NCI-H526 (cell line): ENCODE measurements at places on chromosomes 5 and 9.
A peak's percentile ranks its signal among the peaks of the same experiment; 100 is the strongest.

- DNase-seq: peak; percentile 18
These were observed 11.1 kb downstream of the CNTFR start for GRCh38 chr9:34578241-34579103.

- DNase-seq: no peak
These were observed 178.4 kb downstream of the KIAA0825 start for GRCh38 chr5:94440015-94440414.

- no peak for DNase-seq
These were observed 237.6 kb upstream of the RGMB start for GRCh38 chr5:98535901-98536300.

DNA sequence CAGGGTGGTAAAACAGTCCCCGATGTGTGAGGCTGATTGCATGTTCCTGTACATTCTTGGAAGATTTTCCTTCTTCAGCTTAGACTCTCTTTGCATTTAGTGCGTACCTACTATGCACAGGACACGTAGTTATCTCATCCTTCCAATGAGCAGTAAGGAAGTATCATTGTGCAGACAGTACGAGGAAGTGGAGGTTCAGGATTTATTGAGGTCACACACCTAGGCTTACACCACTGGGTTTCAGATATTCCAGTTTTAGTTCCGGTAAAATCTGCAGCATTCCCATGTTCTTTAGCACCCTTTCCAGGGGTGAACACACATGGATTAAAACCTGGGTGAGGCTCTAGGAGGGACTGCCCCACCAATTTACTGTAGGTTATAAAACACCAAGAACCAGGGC, 238.7 kb downstream of the ZSWIM6 start:
- DNase-seq: no peak

DNA sequence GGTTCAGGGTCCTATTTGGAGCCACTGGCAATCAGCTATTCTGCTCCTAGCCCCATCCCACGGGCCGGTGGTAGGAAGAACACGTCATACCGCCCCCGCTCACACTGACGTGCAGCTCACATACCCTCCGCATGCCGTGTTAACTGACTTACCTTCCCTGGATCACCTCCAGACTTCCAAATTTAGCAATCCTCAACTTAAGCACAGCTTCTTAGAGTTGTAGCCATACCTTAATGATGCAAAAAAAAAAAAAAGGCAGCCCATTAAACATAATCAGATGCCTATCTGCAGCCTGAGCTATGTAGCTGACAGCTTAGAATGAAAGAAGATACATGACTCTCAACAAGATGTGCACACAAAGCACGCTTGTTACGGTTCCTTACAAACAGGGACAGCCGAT, 93.0 kb downstream of the IRX2 start:
- no peak for DNase-seq

- no peak for DNase-seq
These were observed 127.6 kb upstream of the RPS23 start for GRCh38 chr5:82405618-82406204.

- DNase-seq: no peak
These were observed 69.3 kb downstream of the CRB2 start for GRCh38 chr9:123425261-123425821.

- DNase-seq: no peak
These were observed 13.1 kb downstream of the FAXDC2 start for GRCh38 chr5:154837009-154837901.

DNA sequence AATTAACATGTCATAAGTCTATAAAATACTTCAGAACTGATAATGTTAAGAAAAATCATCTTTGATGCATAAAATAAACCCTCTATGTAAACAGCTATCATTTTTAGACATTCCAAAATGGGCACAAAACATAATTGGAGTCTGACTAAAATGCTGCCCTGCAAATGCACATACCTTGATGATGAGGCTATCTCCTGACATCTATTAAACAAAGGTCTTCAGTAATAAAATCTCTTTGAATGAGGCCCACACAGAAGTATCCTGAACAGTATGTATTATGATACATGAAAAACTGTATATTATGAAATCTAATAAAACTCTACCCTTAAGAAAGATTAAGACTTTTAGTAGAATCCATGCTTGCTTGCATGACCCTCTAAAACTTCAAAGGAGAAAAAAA, 66.1 kb downstream of the FBXL17 start:
- DNase-seq: no peak

DNA sequence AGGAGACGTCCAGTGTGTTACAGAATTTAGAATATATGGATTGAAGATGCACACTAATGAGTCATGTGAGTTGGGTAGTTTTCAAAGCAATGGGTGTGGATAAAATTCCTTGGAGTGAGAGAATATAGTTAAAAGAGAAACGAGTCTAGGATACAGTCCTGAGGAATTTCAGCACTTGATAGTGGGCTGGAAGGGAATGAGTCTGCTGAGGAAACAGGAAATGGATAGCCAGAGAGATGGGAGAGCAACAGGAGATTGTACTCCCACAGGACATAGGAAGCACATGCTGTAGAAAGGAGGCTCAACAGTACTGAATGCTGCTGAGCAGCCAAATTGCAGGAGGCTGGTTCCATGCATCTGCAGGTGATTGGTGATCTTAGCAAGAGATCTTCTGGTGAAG, 68.1 kb downstream of the FBN2 start:
- DNase-seq: no peak

DNA sequence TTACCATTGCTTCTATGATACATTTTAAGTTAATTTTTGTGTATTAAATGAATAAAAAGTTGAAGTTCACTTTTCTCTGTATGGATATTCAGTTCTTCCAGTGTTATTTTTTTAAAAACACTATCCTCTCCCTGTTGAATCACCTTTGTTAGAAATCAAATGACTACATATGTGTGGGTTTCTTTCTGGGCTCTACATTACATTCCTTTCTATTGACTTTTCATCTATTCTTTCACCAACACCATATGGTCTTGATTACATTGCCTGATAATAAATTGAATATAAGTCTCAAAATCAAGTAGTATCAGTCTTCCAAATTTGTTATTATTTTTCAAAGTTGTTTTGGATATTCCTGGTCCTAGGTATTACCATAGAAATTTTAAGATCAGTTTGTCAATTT, 7.3 kb upstream of the RASEF start:
- DNase-seq: no peak

DNA sequence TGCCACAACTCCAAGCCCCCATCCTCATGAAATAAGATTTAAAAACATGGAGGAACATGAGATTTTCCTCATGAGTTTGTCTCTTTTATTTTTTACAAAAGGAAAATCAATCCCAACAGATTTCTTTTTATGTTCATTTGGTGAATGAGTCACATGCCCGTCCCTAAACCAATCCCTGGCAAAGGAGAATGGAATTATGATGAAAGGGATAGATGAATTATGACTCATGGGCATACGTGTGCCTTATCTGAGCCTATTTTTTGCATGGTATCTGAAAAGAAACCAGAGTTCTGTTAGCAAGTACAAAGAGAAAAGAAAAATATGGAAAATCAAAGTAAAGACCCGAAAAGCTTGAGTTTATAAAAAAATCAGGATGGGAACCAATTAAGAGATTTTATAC, 267.5 kb upstream of the TMEM161B start:
- no peak for DNase-seq

DNA sequence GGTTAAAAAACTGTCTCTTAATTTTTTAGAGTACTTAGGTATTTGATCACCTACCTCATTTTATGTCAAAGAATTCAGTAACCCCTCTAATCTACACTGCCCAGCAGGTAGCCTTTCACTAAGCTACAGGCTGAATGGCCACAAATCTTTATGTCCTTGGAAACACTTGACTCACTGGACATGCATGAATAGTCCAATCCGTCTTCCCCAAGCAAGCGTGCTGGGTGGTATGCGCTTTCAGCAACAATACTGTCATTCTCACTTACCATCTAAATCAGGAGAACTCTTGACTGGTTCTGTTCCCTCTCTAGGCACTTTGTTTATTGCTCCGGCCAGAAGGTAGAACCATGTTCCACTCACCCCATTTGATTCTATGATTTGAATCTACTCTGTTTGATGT, 73.1 kb downstream of the TRPM3 start:
- DNase-seq: no peak

DNA sequence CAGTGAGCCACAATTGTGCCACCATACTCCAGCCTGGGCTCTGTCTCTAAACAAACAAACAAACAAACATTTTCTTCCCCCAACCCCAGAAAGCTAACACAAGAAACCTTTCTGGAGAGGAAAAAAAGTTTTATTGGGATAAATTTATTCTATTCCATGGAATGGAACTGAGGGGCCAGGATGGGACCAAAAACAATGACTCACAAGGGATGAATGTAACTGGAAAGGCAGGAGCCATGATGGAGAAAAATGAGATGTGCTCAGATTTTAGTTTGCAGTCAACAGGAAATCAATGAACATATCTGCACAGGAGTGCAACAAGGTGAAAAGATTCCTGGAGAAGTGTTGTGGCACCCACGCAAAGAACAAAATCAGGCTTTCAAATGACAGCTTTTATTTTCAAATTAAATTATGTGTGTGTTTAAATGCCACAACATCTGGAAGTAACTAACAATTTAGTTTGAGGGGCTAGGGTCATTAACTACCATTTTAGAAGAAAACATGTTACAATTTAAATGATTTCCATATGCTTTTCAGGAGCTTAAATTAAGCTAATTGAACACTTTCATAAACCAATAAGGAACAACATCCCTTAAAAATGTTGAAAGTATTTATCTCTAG, 208.6 kb downstream of the TSSK1B start:
- DNase-seq: no peak

- no peak for DNase-seq
These were observed 139.4 kb upstream of the OSMR start for GRCh38 chr5:38706376-38706775.

- DNase-seq: no peak
These were observed 17.0 kb downstream of the MARCHF3 start for GRCh38 chr5:127013407-127013806.

GRCh38 chr5:140011297-140011802, 31.7 kb downstream of the NRG2 start:
- DNase-seq: no peak

GRCh38 chr5:2869471-2869870, 118.0 kb upstream of the IRX2 start:
- no peak for DNase-seq

DNA sequence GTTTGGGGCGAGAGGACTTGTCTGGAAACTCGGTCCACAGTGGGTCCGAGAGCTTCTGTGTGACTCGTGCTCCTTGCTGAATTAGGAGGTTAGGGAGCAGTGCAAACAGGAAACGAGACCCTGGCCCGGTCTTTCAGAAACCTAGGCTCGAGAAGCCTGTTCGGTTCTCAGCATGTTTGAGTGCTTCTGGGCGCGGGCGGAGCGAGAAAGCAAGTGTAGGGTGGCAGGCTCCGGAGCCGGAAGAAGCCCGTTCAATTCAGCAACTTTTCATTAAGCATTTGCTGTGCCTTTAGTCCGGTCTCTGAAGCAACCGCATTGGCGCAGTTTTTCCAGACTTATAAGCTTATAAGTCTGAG, 547 bp downstream of the CLTA start:
- peak; percentile 20 for DNase-seq

- DNase-seq: no peak
These were observed 561.4 kb downstream of the CAAP1 start for GRCh38 chr9:26331223-26331622.

DNA sequence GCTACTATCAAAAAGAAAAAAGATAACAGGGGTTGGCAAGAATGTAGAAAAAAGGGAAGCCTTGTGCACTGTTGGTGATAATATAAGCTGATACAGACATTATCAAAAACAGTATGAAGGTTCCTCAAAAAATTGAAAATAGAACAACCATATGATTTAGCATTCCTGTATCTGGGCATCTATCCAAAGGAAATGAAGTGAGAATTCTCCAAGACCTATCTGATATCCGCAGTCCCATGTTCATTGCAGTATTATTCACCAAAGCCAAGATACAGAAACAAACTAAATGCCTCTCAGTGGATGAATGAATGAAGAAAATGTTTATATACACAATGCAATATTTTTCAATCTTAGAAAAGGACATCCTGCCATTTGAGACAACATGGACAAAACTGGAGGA, 1943.3 kb downstream of the MAT2B start:
- DNase-seq: no peak

GRCh38 chr5:41519801-41520200, 9.4 kb upstream of the PLCXD3 start:
- DNase-seq: peak; percentile 21

GRCh38 chr5:102922799-102923477, 167.8 kb downstream of the PAM start:
- no peak for DNase-seq

GRCh38 chr9:113658545-113658895, 195.0 kb downstream of the RGS3 start:
- DNase-seq: no peak

- DNase-seq: peak; percentile 69
These were observed 683.3 kb downstream of the MAT2B start for GRCh38 chr5:164188733-164189148.

- DNase-seq: no peak
These were observed 1864.7 kb upstream of the ACO1 start for GRCh38 chr9:30519756-30520155.

DNA sequence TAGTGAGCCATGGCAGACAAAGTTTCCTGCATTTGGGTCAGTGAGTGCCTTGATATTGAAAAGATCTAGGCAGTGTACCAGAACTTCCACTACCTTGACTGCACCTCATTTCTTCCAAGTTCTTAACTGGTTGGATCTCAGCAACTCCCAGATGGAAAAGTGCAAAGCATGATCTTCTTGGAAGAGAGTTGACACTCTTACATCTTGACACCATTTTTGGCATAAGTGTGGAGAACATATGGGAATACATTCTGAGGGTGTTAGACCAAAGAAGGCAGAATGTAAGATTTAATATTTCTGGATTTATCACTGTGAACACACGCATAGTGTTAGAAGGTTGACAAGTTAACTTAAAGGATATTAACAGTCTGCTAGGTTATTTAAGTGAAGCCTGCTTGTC, 555.1 kb upstream of the CTNND2 start:
- no peak for DNase-seq

DNA sequence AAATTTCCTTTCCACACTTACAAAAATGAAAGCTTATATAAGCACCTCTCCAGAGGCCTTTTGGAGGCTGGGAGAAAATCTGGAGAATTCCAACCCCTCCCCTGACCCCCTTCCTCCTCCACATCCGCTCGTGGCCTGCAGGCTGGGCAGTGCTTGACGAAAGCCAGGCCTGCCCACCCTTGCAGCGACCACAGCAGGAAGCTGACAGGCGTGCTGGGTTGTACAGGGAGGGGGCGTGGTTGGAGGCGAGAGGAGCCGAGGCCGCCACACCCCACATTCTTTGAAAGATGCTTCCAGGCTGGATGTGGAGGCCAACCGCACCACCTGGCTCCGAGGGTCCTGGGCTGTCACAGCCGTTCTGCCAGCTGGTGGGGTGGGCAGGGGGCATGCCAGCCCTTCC, 47.8 kb upstream of the IER5L start:
- DNase-seq: no peak

GRCh38 chr9:7342736-7343135, 456.8 kb downstream of the DMAC1 start:
- DNase-seq: no peak

DNA sequence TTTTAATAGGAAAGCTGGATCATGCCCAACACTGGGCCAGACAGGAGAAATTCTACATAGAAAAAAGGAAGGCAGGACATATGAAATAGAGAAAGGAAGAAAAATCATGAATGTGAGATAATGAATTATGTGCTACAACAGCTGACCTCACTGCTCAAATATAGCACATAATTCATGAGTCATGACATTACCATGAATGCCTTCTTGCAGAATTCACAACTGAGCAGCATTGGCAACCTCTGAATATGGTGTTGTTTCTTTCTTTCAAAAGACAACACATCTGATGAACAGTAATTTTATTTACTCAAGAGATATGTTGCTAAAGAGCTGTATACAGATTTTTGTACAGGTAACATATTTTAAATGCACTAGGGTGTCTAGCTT, 34.4 kb downstream of the APBA1 start:
- no peak for DNase-seq
